ENCODE measurements at places on chromosomes 1 and 21. TPM values are rescaled to one million over a fixed set of nuclear protein-coding genes. Genes with fewer than 3 reads are reported as not detected.

DNA sequence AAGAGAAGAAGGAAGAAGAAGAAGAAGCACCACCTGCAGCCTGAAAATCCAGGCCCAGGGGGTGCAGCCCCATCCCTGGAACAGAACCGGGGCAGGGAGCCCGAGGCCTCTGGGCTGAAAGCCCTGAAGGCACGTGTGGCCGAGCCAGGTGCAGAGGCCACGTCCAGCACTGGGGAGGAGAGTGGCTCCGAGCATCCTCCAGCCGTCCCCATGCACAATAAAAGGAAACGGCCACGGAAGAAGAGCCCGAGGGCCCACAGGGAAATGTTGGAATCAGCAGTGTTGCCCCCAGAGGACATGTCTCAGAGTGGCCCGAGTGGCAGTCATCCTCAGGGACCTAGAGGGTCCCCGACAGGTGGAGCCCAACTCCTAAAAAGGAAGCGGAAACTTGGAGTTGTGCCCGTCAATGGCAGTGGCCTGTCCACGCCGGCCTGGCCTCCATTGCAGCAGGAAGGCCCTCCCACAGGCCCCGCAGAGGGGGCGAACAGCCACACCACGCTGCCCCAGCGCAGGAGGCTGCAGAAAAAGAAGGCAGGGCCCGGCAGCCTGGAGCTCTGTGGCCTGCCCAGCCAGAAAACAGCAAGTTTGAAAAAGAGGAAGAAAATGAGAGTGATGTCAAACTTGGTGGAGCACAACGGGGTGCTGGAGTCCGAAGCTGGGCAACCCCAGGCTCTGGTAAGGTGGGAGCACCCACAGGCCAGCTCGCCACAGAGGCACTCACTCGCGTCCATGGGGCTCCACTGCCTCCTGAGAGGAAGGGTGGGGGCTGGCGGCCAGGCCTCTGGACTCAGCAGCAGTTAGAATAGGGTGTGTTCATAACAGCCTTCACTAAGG lies 28.4 kb downstream of the RRP1B start:
- no peak overlapping the region for H3K4me3 ChIP-seq
- no peak for DNase-seq
- H3K36me3 ChIP-seq: peaks cover 89% of the 10 kb centered on the region
- no peak overlapping the region for H3K27ac ChIP-seq
- no peaks in the 10 kb centered on the region for H3K4me1 ChIP-seq

LHX8 gene
- 0.05 TPM for total RNA-seq

- no peaks in the 10 kb centered on the region for H3K27me3 ChIP-seq
- no peak for DNase-seq
Measured at GRCh38 chr1:211334986-211335385, 8.4 kb downstream of the TRAF5 start.

DNA sequence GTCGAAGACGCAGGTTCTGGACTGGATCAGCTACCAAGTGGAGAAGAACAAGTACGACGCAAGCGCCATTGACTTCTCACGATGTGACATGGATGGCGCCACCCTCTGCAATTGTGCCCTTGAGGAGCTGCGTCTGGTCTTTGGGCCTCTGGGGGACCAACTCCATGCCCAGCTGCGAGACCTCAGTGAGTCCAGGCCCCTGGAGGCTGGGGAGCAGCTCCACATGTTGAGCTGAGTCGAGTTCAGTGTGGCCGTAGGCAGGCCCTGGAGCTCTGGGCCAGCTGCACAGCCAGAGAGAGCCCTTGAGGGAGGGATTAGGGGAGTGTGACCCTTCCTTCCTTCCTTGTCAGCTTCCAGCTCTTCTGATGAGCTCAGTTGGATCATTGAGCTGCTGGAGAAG lies 1.6 kb downstream of the ELF3 start:
- H3K36me3 ChIP-seq: no peaks in the 10 kb centered on the region
- DNase-seq: no peak
- no peak overlapping the region for H3K27ac ChIP-seq
- peaks cover 27% of the 10 kb centered on the region for H3K27me3 ChIP-seq
- H3K4me1 ChIP-seq: peaks cover 11% of the 10 kb centered on the region
- no peak overlapping the region for H3K4me3 ChIP-seq

TMEM54 gene
- total RNA-seq: 2.2 TPM

DNAJC28 gene
- 1.2 TPM for total RNA-seq

- no peaks in the 10 kb centered on the region for H3K27me3 ChIP-seq
- peak; percentile 80 for DNase-seq
- H3K4me1 ChIP-seq: peaks cover 12% of the 10 kb centered on the region
- peaks cover 15% of the 10 kb centered on the region for H3K36me3 ChIP-seq
Measured at GRCh38 chr1:16243936-16244649, 7.1 kb upstream of the CPLANE2 start.

DNA sequence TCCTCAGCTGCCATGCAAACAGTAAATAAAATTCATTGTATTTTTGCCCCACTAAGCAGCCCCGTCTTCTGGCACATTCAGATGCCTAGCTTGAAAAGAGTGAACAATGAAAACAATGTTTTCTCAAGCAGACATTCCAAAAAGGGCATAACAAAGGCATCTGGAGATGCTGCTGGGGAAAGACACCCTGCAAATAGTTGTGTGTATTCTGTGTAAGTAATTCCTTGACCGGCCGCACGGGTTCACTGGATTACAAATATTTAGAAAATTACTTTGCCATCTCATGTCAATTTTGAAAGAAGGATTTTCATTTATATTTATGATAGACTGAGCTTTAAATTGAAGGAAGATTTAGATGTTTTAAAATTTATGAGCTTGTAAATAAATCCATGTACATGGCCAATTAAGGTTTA lies 142.2 kb downstream of the SLC45A1 start:
- H3K27ac ChIP-seq: no peak overlapping the region
- no peak for DNase-seq
- peaks cover 18% of the 10 kb centered on the region for H3K4me1 ChIP-seq
- no peaks in the 10 kb centered on the region for H3K27me3 ChIP-seq
- peaks cover 7% of the 10 kb centered on the region for H3K36me3 ChIP-seq
- H3K4me3 ChIP-seq: no peak overlapping the region

DNA sequence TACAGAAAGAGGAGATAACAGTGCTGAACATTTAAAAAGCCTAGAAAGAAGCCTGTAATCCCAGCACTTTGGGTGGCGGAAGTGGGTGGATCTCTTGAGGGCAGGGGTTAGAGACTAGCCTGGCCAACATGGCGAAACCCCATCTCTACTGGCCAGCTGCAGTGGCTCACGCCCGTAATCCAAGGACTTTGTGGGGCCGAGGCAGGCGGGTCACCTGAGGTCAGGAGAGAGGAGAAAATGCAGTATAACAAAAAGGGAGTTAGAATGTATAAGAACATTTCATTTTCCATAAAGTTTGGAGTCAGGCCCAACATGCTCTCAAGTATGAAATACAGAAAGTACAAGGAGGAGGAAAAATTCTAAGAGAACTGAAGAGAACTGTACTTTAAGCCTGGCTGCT lies 134.5 kb downstream of the SMYD3 start:
- no peaks in the 10 kb centered on the region for H3K4me1 ChIP-seq
- no peak overlapping the region for H3K4me3 ChIP-seq
- H3K27ac ChIP-seq: no peak overlapping the region
- no peak for DNase-seq
- no peaks in the 10 kb centered on the region for H3K27me3 ChIP-seq

GRCh38 chr21:10641107-10641506 lies 119.7 kb downstream of the TPTE start:
- no peak overlapping the region for H3K27ac ChIP-seq
- H3K27me3 ChIP-seq: no peaks in the 10 kb centered on the region
- H3K36me3 ChIP-seq: no peaks in the 10 kb centered on the region
- no peak overlapping the region for H3K4me3 ChIP-seq

DNA sequence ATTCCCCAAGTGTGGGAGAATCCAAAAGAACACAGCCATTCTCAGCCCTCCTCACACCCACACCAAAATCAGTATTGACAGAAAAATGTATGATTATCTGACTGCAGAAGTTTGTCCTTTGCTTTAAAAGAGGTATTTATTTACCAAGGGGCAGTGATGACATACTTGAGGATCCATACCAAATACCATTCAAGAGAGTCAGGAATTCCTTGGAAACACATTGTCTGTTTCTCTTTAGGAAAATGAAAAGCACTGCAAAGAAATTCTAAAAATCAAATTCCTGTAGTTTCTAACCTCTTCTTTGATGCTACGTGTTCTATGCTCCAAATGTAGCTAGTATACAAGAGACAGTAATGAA lies 509.6 kb upstream of the CXADR start:
- H3K27me3 ChIP-seq: no peaks in the 10 kb centered on the region
- no peaks in the 10 kb centered on the region for H3K36me3 ChIP-seq
- no peak overlapping the region for H3K4me3 ChIP-seq
- no peaks in the 10 kb centered on the region for H3K4me1 ChIP-seq

DNA sequence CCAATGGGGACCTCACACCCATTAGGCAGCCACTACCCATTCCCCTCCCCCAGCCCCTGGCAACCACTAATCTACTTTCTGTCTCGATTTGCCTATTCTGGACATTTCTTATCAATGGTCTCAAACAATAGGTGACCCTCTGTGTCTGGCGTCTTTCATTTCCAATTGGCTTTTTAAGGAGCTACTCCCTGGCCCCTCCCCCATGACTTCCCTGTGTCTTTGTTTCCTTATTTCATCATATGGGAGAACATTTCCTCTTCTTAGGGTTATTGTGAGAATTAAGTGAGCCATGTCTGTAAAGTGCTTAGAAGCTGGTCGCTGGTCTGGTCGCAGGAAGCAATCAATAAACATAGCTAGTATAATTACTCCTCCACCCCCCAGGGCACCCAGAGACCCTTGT lies 80.9 kb downstream of the SPSB1 start:
- peaks cover 2% of the 10 kb centered on the region for H3K27me3 ChIP-seq
- no peak for DNase-seq
- H3K36me3 ChIP-seq: no peaks in the 10 kb centered on the region

DNA sequence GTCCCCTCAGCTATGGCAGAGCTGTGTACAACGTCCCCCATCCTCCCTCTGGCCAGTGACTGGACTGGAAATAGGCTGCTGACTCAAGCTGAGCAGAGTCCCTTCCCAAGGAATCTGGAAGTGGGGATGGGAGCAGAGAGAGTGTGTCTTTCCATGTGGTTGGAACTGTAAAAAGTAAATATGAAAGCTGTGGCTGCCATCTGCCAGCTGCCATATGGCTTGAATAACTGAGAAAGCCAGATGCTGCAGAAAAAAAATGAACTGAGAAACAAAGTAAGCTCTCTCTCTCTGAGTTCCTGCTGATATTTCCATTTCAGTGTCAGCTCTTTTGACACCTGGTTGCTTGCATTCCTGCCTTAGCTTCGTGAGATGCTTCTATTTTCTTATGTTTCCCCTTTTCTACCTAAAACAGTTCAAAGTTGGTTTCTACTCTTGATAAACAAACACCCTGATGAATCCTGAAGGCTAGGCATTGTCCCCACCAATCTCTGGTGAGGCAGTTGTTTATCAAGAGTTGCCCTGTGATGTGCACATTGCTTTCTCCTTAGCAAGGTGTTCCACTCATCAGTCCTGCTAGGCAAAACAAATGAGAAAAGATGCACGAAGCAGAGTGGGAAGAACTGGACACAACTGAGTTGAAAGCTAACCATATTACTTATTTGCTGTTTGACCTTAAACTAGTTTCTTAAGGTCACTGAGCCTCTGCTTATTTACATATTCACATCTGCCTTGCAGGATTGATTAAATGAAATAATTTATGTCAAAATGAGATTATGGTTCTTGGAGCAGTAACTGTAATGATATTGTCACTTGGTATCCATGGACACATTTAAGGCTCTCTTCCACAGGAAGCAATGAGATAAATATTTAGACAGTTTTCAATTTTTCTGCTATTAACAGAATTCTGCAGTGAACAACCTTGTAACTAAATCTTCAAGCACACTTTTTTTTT lies 16.6 kb upstream of the DR1 start:
- no peaks in the 10 kb centered on the region for H3K4me1 ChIP-seq
- H3K27me3 ChIP-seq: no peaks in the 10 kb centered on the region
- no peaks in the 10 kb centered on the region for H3K36me3 ChIP-seq
- no peak overlapping the region for H3K4me3 ChIP-seq
- no peak for DNase-seq

CRNN gene
- total RNA-seq: 0.05 TPM

- H3K4me1 ChIP-seq: peaks cover 11% of the 10 kb centered on the region
- no peaks in the 10 kb centered on the region for H3K27me3 ChIP-seq
- H3K36me3 ChIP-seq: no peaks in the 10 kb centered on the region
- no peak overlapping the region for H3K27ac ChIP-seq
- no peak for DNase-seq
Measured at GRCh38 chr1:58890609-58891008, 106.8 kb upstream of the JUN start.

All from thymus (tissue), 14 donors.